SK-N-SH (cell line): ENCODE measurements at places on chromosomes 4 and X. TPM values are rescaled to one million over a fixed set of nuclear protein-coding genes. Genes with fewer than 3 reads are reported as not detected.

DNA sequence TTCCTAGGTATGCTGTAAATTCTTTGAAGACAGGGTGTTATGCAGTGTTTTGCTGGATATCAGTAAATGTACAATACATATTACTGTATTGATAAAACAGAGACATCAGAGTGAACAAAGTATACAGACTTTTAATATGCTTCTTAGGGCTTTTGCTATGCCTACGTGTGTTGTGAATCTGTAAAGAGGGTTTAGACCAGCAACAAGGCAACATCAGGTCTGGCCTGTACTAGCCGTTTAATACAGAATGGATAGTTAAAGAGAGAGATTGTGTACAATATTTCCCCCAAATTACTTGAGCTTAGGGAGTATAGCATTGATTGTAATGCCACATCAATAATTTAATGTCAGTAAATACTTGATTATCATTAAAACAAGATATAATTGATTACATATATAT, 75.2 kb downstream of the PAQR3 start:
- DNase-seq, result no peak

- no peak for DNase-seq
Observed at GRCh38 chr4:161519611-161520010, 644.2 kb downstream of the FSTL5 start.

DNA sequence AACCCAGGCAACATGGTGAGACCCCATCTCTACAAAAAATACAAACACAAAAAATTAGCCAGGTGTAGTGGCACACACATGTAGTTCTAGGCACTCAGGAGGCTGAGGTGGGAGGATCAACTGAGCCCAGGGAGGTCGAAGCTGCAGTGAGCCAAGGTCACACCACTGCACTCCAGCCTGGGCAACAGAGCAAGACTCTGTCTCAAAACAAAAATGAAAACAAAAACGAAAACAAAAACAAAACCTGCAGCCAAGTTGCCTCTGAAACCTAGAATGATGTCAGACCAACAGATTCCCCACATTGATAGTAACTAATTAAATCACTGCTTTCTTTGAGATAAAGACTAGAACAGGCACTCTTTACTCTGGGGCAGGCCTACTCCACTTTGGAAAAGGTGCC, 104.5 kb downstream of the AMELX start:
- no peak for DNase-seq

CXorf58 gene
- polyA plus RNA-seq, result not detected in 2 replicates
